NCI-H2081 treated with DMSO at 0.1 percent for 48 hours (cell line): ENCODE measurements at places on chromosomes 13 and 19.

- DNase-seq = no peak
Measured at GRCh38 chr19:15293781-15294491, 38.4 kb downstream of the BRD4 start.

DNA sequence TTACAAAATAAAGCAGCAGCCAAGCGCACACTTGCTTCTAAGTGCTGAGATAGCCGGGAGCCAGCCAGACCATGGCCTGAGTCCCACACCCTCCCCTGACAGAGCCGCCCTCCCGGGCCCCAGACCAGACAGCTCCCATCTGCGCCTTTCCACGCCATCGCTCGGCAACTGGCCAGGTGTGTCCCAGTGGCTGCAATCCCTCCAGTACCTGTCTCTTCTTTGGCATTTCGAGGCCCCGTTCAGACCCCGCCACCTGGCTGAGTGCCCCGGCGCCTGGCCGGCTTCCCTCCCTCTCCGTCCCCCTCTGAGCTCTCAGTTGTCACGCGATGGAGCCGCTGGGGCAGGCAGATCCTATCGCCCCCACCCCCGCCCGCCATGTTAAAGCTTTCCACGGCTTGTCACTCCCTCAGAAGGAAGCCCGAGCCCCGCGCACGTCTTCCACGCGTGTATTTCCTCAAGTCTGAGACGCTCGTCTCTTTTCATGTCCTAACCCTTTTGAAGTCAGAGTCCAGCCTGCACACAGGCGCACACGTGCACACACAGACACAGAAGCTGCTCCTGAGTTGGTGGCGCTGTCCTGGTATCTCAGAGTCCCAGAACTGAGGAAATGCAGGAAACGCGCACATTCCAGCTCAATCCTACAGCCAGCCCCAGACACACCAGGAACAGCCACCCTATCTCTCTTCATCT lies 7.9 kb downstream of the MLLT1 start:
- DNase-seq = no peak

DNA sequence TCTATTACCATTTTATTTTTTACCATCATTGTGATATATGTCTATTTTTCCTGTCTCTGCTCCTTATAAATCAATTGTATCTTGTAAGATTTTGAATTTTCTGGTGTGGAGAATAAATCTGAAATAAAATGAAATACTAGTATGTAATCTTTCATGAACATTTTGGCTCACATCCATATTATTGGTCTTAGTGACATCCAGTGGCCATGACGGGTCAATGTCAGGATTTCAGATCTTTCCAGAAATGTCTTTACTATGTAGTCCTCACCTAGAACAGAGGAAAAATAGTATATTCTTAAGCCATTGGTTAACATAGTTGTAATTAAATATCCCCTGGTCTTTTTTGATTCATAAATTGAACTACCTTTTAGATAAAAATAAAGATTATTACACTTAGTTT lies 109.8 kb upstream of the GPC6 start:
- no peak for DNase-seq

DNA sequence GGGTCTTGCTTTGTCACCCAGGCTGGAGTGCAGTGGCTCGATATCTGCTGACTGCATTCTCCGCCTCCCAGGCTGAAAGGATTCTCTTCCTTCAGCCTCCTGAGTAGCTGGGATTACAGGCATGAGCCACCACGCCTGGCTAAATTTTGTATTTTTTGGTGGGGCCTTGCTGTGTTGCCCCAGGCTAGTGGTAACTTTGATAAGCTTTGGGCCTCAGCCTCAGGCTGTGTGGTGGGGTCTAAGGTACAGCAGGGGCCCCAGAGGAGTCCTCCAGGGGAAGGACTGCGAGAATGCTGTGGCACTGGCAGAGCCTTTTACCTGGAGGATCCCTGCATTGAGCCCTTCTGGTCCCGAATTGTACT lies 7.2 kb downstream of the DOT1L start:
- DNase-seq = no peak

- no peak for DNase-seq
Measured at GRCh38 chr13:51981355-51981754, 29.9 kb downstream of the ATP7B start.

- DNase-seq = no peak
Measured at GRCh38 chr19:7970716-7971448, 27.4 kb upstream of the TIMM44 start.

GRCh38 chr13:25890671-25891212 lies 161.1 kb downstream of the SHISA2 start:
- DNase-seq = no peak

- DNase-seq = no peak
Measured at GRCh38 chr19:53530622-53531021, 7.3 kb upstream of the ZNF331 start.

DNA sequence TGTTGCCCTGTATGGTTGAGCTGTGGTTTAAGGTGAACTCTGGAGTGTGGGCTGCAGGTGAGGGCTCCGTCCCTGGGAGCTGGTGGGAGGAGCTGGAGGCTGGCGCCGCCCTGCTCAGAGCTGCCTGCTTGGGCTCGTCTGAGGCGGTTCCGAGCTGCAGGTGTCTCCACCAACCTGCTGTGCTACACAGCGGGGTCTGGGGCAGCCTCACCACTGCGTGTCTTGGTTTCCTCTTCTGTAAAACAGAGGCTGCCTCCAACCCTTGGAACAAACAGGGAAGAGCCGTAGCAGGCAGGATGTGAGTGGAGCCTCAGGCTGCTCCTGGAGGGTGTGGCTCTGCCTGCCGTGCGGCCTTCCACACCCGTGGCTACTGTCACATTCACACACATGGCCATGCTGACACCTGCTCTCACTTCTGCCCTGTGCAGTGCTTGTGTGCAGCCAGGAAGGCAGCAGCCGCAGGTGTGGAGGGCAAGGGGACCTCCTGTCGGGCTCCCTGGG lies 21.4 kb downstream of the NAXD start:
- DNase-seq = no peak

- no peak for DNase-seq
Measured at GRCh38 chr19:35862528-35862927, 5.8 kb downstream of the KIRREL2 start.

DNA sequence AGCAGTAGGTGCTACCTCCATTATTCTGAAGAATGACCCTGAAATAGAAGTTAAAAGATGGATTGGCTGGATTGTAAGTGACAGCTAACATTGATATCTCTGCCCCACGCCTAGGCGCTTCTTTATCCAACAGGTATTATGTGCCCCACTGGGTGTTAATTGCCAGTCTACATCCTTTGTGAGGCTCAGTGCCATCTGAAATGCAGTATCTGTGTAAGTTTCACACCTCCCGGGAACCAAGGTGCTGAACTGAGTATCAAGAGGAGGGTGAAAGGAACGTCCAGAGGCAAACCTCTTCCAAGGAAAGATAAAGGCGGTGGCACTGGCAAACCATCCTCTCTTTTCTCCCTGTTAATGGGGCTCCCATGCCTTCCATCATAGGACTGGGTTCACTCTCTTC lies 181.1 kb upstream of the UBL3 start:
- no peak for DNase-seq

DNA sequence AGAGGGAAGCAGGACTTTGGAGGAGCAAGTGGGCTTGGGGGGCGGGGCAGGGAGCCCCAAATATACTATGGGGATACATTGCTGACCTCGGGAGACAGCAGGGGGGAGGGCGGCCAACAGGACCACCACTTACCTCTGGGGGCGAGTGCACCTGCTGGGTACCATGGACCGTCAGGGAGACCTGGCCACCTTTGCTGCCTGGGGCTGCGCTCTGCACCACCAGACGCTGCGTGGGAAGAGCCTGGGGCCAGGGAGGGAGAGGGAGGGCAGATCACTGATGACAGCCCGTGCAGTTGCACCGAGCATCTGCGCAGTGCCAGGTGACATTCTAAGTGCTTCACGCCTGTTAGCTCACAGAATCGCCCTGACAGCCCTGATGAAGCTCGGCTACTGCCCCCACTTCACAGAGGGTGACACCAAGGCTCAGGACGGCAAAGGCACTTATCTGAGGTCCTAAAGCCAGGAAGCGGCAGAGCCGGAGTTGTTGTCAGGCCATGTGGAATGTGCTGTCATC lies 24.1 kb downstream of the RFX1 start:
- no peak for DNase-seq

GRCh38 chr19:56110515-56111448 lies 10.3 kb downstream of the ZNF787 start:
- DNase-seq = no peak

DNA sequence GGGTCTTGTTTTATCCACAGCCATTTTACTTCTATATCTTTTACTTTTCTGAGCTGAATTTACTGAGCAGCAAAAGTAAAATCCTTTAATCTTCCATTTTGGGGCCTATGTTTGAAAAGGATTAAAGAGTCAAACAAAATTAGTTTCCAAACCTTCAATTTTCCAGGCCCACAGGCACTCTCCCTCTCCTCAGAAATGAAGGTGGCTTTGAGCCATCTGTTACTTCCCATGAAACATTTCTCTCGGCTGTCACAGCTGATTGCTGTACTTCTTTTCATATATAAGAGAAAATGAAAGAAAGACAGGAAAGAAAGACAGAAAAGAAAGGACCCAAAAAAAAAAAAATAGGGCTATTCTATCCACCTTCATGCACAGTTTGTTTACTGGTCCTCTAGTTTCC lies 194.9 kb downstream of the LACC1 start:
- no peak for DNase-seq

DNA sequence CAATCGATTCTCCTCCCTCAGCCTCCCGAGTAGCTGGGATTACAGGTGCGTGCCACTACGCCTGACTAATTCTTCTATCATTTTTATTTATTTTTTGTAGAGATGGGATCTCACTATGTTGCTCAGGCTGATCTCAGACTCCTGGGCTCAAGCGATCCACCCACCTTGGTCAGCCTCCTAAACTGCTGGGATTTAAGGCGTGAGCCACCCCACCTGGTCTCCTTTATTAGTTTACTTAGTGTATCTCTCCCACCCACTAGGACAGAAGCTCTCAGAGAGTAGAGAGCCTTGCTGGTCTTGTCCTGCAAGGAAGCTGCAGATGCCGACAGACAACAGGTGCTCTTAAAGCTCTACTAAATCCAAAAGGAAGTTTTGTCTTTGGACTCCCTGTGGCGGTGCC lies 2.5 kb upstream of the LRRC8E start:
- no peak for DNase-seq

GRCh38 chr13:50831512-50831911 lies 12.0 kb downstream of the DLEU7 start:
- DNase-seq = no peak

DNA sequence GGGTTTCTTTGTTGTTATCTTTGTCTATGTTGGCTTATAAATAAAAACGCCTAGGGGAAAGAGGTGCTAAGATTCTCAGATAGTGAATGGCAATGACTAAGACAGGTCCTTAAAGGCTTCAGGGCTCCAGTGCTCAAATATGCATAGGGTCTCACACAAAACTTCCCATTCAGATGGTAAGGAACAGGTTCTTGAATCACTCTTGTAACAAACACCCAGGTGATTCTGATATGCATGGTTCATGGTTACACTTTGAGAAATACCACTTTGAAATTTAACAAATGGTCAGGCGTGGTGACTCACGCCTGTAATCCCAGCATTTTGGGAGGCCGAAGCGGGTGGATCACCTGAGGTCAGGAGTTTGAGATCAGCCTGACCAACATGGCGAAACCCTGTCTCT lies 17.1 kb downstream of the NUDT15 start:
- DNase-seq = no peak

GRCh38 chr19:48841047-48841446 lies 4.8 kb upstream of the HSD17B14 start:
- DNase-seq = no peak

GRCh38 chr13:110485604-110486003 lies 75.9 kb downstream of the RAB20 start:
- DNase-seq = no peak

DNA sequence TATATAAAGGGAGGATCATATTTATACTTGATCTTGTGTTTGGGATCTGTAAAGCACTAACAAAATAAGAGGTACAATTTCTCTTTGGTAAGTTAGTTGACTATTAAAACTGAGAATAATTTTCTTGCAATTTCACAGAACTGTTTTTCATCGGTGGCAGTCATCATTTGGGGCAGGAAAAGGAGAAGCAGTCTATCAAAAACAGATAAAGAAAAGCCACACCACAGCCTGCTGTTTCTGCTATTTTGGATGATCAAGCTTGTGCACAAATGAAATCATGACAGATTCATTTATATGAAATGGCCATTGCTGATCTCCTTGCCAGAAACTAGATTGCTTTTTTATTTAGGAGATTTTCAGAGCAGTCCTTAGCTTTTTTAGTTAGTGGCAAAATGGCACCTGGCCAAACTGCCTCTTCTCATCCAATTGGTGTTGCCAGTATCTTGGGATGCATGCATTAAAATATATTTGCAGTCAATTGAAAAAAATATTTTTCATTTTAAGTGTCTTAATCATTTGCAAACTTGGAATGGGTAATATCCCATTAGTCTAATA lies 326.0 kb downstream of the HS6ST3 start:
- DNase-seq = no peak

DNA sequence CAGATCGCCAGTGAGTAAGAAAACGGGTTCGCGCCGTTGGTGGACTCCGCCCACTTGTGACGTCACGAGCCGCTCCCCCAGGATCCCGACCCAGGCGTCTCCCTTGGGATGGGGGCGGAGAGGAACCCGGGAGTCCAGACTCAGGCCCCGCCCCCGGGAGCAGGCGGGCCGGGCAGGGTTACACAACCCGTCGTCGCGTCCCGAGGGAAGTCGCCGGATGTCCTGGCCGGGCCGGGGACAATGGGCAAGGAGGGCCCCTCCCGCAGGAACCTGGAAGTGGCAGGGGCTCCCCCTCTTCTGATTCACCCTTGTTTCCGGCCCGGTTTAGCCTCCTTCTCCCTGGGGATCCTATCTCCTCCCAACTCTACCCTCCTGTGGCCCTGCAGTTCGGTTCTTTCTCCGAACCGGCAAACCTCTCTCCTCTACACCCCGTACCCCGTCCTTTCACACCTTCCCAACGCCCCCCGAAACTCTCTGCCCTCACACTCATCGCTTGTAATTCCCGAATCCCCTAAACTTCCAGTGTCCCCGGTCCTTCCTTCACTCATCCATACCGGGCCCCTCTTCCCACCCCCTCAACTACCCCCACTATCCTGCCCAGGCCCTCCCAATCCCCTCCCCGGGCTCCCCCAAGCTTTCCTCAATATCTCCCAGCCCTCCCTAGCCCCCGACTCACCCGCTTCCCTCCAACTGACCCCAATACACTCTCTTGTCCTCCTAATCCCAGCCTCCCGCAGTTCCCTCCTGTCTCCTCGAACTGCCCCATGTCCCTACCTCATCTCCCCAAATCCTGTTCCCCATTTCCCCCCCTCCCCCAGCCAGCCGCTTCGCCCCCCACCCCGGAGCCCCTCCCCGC lies 20.0 kb upstream of the ERCC1 start:
- no peak for DNase-seq

DNA sequence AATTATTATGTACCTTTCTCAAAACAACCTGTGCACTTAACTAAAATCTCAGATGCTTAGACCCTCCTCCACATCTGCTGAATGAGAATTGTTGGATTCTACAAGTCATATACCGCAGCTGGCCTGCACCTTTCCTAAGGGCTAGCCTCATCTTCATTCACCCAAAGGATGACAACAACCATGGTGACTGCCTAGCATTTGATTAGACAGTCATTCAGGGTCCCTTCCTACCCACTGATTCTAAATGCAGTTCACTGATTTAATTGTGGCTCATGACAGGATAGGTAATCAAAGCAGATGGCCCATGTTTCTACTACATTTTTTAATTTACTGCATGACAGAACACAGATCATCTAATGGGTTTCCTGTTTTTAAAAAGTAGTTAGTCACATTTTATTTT lies 551.9 kb upstream of the SLC10A2 start:
- DNase-seq = no peak
